ENCODE measurements at places on chromosomes 1 and 21.

- no peak for DNase-seq
Measured at GRCh38 chr1:233575450-233575849, 38.5 kb upstream of the KCNK1 start.

DNA sequence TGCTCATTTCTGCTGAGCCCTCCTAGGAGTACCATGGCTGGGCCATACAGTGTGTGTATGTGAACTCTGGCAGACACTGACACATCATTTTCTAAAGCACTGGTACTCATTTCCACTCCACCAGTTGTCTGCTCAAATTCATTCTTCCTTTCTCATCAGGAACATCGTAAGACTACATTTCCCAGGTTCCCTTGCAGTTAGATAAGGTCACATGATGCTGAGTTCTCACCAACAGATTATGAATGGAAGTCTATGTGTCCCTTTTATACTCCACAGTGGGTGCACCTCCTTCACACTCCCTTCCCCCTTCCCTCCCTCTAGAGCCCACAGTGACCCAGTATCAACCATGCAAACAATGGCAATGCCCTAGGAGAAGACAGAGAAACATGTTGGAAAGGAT lies 38.3 kb upstream of the PAX7 start:
- no peak for DNase-seq

- no peak for DNase-seq
Measured at GRCh38 chr1:170176772-170177171, 31.0 kb downstream of the NTMT2 start.

DNA sequence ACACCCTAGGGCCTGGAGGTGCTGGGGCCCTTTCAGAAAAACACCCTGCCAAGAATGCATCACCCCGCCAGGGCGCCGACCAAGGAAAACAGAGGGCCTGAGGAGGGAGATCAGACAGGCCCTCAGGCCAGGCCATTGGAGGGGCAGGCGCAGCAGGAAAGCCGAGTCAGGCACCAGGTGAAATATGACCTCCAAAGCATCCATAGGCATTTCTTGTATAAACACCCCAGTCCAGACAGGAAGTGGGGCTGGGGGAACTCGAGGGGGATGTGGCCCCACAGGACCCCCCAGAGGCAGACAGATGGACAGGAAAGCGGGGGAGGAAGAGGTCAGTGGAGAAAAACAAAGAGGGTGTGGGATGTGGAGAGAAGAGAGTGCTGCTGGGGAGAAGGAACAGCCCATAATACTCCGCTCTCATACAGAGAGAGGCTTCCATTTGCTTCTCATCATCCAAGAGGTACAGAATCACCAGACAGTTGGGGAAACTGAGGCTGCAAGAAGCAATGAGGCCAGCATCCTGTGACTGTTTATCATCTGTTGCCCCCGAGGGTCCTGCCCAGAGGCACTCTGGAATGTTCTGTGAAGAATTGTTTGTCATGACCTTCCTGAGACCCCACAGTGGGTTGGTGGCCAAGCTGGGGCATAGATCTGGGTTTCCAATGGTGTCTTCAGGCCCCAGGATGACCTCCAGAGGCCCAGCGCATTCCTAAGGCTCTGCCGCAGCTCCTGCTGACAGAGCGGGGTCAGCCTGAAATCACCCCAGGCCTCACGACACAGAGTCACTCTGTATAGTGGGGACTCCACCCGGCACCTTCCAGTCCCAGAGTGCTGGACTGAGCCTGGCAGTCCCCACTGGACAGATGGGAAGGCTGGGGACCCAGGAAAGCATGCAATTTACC lies 18.0 kb downstream of the TRIM62 start:
- no peak for DNase-seq

GRCh38 chr1:95265106-95265505 lies 31.1 kb downstream of the RWDD3 start:
- no peak for DNase-seq

DNA sequence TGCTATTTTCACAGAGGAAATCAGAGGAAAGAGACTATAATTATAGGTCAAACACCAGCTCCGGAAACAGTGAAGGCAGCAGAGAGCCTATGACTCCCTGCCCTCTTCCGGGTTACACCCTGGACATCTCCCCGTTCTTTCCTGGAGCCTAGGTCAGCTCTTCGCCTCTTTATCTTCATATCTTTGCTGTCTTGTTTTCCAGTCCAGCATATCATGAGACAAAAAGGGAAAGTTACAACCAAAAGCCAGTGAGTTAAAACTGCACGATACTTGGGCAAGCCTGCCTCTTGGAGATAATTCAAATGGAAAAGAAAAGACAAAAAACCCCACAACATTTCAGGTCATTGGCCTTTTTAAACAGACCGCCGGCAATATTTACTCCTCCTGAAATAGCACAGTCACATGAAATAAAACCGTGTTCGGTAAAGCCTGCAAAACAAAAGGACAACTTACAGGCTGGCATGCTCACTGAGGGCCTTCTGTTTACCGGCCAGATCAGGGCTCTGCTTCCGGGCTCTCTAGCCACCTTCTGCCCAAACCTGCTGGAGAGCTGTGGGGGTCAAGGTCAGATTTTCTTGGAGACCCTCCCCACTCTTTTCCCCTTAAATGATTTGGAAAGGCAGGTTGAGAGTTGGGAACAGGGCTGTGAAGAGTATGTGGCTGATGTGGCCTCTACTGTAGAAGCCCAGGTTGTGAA lies 42.8 kb upstream of the PPP2R5A start:
- no peak for DNase-seq

DNA sequence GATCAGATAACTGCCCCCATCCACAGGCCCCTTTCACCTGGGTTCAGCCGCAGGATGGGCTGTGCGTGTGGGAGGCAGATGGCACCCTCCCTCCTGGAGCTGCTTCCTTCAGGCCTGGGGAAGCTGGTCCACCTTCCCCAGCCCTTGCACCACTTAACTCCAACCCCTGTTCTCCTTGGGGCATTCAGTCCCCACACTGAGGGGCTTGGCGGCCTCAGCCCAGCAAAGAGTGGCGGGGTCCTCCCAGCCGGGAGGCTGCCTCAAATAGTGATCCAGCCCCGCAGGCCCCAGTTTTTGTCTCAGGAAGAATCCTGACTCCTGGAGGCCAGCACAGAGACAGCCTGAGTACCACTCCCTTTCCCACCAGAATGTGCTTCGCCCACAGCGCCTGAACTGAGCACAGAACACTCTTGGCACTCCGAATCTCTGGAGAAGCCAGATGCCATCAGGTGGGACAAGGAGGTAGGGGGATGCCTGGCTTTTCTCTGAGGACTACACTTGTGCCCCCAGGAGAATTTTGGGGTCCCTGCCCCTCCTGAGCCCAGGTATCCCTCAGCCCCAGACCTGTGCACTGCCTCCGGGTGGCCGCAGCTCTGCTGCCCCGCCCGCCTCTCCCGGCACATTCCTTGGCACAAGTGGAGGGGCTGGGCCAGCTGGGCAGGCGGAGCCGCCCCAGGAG lies 936 bp downstream of the PAQR6 start:
- DNase-seq, result no peak

DNA sequence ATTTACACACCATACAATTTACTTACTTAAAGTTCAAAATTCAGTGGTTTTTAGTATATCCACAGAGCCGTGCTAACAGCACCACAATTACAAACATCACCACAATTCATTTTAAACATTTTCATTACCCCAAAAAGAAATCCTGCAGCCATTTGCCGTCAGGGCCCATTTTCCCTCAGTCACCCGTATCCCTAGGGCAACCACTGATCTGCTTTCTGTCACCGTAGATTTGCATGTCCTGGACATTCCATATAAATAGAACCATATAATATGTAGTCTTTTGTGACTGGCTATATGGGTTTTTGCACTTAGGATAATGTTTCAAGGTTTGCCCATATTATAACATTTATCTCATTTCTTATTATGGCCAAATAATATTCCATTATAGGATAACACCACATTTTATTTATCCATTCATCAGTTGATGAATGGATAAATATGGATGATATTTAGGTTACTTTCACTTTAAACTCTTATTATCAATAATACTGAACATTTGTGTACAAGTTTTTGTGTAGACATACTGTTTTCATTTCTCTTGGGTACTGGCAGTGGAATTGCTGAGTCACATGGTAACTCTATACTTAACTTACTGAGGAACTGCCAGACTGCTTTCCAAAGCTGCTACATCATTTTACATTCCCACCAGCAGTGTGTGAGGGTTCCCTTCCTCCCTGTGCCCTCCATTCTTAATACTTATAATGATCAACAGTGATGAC lies 68.9 kb downstream of the ST3GAL3 start:
- no peak for DNase-seq

- DNase-seq, result no peak
Measured at GRCh38 chr1:25247829-25248754, 838 bp upstream of the RSRP1 start.

DNA sequence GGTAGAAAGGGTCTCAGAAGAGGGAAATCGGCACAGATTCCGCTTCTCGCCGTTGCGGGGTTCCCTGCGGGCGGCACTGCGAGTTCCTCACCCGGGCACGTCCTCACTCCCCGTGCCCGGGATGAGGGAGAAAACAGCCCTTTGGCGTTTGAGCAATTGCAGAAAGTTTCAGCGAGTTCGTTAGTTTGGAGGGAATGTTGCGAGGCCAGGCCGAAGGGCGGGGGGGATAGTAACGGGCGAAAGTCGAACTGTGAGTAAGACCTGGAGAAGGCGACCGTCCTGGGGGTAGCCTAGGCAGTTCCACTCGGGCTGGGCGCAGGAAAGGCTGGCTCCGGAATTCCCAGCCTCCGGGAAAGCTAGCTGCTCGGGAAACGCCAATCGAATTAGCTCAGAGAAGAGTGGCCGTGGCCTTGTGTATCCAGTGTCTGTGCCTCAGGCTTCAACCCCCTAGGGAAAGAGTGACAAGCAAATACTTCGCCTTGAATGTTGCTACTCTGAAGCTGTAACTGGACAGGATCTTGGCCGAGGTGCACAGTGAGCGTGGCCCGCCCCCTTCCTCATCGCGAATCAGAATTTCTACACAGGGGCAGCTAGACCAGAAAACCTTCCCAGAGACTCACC lies 787 bp downstream of the PTGFR start:
- no peak for DNase-seq

GRCh38 chr1:4091996-4092395 lies 191.9 kb upstream of the C1orf174 start:
- DNase-seq, result no peak
